ENCODE measurements at places on chromosomes 1 and 21. TPM values are rescaled to one million over a fixed set of nuclear protein-coding genes. Genes with fewer than 3 reads are reported as not detected.

Gene URB2
- 10.6 TPM for total RNA-seq

Gene AK4
- total RNA-seq: 79.5 TPM

Gene FAM167B
- 0.88 TPM for total RNA-seq

DNA sequence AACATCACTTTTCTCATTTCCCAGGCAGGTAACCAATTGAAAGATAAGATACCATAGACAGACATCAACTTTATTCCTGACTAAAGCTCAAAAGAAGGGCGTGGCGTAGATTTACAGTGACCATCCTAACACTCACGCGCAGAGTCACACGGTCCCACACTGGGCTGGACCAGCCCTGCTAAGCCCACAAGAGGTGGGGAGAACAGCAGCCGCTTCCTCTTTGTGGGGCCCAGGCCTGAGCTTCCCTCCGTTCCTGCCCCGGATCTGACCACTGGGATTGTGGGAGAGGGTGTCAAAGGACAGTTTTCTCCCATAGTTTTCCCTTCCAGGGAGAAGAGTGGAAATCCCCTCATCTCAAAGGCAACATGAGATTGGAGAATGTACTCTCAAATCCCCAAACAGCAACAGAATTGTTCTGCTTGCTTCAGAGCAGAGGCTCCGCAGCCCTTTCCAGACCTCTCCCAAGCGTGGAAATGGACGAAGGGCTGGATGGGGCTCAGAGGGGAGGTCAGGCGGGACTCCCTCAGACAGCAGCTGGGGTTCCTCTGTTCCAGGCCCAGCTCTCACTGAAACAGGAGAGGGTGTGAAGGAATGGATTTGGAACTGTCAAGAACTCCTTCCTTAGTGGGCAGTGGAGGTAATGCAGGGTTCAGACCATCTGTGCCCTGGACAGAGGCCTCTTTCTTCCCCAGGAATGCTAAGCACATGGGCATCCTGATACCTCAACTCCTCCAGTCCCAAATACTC is 33.7 kb downstream of the L1TD1 start:
- no peaks in the 10 kb centered on the region for H3K4me1 ChIP-seq
- no peak overlapping the region for H3K27ac ChIP-seq
- H3K27me3 ChIP-seq: no peaks in the 10 kb centered on the region
- H3K36me3 ChIP-seq: no peaks in the 10 kb centered on the region
- DNase-seq: no peak

- H3K4me1 ChIP-seq: no peaks in the 10 kb centered on the region
- no peak for DNase-seq
- H3K4me3 ChIP-seq: no peak overlapping the region
- H3K36me3 ChIP-seq: no peaks in the 10 kb centered on the region
- H3K27me3 ChIP-seq: peaks cover 3% of the 10 kb centered on the region
Observed at GRCh38 chr1:225209153-225209552, 218.7 kb downstream of the LBR start.
